Panc1 (cell line): ENCODE measurements at places on chromosomes 6 and 20.

- no peak for DNase-seq
Observed at GRCh38 chr6:111838749-111839484, 34.3 kb downstream of the FYN start.

DNA sequence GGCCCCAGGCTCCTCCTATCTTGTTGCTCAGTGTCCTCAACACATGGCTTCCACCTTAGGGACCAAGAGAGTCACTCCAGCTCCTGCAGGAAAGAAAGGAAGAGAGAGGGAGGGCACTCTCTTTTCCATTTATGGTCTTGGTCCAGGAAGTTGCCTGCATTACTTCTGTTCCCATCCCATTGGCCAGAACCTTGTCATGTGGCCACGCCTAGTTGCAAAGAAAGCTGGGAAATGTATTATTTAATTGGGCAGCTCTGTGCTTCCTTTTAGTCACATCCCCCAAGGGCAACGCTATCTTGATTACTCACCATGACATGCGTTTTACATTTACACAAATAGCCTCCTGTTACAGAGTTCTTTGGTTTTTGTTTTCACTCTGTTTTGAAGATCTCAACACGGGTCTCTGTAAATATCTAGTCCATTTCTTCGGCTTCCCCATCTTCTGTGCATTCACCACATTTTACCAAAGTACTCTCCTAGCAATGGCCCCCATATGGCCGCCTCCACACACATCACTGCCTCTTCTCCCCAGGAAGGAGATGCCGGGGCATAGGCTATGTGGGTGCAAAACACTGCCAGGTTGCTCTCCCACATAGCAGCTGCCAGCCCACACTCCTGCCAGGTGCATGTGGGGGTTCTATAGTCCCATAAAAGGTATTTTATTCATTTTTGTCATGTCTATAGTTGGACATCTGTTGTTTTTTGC, 35.7 kb upstream of the ZMYND8 start:
- DNase-seq = no peak

DNA sequence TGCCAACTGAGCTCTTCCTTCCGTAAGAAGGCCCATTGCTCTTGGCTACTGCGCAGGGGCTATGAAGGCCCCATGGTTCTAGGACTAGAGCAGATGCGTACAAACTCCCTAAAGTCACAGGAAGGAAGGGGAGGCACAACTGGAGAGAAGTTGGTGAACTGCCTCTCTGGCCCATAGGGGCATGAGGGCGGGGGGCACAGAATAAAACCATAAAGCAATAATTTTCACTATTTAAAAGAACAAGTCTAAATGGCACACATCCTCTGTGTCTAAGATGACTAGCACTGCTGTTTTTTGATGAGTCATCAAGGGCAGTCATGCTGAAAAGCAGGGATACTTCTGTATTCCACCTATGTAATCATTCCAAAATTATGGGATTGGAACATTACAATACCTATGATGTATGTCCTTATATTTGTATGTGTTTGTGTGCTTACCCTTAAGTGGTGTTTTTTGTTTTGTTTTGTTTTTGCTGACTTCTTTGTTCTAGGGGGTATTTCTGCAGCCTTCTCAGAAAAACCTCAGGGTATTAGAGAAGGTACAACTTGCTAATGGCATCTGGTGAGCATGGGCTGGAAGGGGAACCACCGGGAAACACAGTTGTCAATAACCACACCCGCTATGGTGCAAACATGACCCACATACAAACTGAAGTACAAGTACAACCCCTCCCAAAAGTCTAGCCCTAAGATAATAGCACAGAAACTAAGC, 36.9 kb downstream of the B4GALT5 start:
- no peak for DNase-seq

GRCh38 chr6:46390153-46390876, 100.9 kb downstream of the RCAN2 start:
- no peak for DNase-seq

DNA sequence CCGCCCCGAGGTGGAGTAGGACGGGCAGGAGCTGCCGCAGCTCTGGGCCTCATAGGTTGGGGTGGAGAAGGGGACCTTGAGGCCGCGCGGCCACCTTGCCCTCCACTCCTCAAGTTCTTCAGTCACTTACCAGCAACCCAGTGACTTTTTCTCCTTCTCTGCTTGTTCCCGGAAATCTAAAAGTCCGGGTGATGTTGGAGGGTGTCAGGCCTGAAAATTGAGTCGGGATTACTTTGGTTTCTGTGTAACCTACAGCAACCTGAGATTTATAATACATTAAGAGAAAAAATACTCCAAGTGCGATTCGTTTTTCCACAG, 338 bp downstream of the RWDD1 start:
- no peak for DNase-seq

DNA sequence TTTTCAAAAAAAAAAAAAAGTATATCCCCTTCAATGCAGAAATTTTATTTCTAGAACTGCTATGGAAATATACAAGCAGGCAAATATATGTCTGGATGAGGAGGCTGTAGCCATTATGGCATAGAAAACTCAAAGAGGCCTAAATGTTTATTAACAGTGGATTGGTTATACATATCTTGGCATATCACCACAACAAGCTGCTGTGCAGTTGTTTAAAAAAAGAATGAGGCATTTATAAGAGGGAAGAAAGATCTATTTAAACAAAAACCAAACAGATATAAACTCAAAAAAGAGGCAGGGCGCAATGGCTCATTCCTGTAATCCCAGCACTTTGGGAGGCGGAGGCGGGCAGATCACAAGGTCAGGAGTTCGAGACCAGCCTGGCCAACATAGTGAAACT, 26.2 kb downstream of the CASS4 start:
- DNase-seq = no peak

- no peak for DNase-seq
Observed at GRCh38 chr20:62768551-62769287, 27.6 kb upstream of the MRGBP start.

- no peak for DNase-seq
Observed at GRCh38 chr6:315226-315625, 22.9 kb downstream of the DUSP22 start.

GRCh38 chr6:113651120-113651519, 206.0 kb upstream of the MARCKS start:
- no peak for DNase-seq

GRCh38 chr20:20255099-20255498, 112.8 kb upstream of the INSM1 start:
- no peak for DNase-seq

DNA sequence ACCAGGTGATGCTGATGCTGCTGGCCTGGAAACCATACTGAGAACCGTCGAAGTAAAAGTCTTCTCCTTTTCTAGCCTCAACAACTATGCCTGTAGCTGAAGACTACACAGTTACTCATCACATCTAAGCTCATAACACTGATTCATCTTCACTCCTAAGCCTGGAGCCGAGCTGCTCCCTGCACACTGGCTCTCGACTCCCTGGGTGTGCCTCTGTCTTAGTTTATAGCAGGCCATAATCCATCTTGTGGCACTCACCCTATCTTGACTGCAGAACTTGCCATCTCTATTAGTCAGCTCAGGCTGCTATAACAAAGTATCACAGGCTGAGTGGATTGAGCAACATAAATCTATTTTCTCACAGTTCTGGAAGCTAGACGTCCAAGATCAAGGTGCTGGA, 191.0 kb downstream of the UNC5CL start:
- DNase-seq = no peak

DNA sequence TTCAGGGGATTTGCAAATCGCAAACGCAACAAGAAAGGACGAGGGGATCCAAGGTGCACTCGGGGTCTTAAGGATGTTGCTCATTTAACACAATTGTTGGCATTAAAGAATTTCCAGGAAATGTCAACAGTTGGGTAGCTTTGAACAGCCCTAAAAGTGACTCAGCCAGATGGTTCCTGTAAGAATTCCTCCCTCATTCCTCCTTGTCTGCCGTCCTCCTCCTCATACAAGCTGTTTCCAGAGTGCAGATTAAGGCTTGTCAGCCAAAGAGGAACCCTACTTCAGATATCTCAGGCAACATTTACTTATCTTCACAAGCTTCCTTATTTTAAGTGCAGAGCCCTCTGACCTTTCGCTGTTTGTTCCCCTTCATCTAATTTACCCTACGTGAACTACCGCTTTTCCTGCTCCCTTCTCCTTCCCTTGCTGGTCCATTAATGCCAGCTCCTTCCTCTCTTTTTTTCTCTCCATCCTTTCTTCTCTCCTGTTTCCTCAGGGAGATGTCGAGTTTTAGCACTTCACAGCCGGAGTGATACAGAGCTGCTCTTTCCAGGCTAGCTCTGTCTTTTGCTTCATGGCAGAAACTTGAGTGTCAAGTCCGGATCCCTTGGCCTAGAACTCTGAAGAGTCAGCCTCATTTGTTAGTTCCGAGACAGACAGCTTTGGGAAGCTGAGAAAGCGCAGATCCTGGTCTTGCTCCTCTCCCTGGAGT, 26.1 kb upstream of the TBC1D7 start:
- no peak for DNase-seq

DNA sequence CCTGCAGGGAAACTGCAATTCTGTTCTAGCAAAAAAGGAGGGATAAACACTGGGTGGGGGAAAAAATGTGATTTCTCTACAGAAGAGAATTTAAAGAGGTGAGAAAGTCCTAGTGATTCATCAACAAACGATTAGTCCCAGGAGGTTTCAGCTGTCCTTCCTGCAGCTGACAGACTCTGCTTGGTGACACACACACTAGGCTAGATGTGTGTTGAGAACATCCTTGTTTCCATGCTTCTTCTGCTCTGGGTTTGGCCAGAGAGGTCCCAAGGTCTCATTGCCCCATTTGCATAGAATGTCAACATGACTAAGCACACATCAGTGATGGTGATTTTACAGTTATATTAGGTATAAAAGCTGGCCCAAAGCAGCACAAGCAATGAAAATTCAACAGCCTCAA, 258.3 kb downstream of the NFATC2 start:
- DNase-seq = no peak

DNA sequence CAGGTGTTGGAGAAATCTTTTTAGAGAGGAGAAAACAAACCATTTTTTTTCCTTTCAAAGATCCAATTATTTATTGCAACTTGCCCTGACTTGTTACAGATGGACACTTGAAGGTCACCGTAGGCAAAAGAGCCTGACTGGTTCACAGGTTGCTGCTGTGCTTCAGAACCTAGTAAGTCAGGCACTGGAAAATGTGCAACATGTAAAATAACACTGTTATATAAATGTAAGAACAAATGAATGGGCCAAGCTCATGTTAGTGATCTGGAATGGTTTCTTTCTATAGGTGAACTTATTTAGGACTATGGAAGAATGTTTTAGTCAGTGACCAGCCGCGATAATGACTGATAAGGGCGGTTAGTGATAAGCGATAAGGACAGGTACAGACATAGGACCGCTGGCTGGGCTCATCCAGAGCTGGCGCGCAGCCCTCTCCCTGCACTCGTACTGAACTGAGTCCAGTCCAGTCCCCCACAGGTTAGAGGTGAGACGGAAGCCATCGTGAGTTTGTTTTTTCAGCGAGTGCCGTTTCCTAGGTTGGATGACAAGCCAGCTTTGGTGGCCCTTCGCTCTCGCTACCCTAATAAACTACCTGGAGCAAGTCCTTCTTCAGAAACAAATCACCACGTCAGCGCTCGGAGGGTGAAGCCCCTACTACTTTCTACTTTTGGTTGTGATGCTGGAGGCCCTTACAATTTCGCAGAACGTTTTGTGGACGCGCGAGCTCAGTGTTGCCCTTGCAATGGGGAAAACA, 94.4 kb upstream of the PRDM1 start:
- DNase-seq = no peak

DNA sequence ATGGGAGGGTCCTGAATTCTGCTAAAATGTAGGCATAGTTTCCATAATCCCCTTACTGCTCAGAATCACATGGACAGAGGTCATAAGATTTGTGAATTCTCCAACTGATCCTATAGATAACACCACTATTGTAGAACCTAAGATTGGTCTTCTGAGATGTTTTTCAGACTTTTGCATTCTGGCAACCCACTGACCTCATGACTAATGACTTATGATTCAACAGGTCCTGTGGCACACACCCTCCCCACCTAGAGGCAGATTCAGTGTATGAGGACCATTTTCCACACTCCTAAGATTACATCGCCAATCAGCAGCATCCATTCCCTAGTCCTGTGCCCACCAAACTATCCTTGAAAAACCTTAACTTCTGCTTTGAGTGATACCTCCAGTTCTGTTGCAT, 207.2 kb downstream of the BTBD9 start:
- no peak for DNase-seq

DNA sequence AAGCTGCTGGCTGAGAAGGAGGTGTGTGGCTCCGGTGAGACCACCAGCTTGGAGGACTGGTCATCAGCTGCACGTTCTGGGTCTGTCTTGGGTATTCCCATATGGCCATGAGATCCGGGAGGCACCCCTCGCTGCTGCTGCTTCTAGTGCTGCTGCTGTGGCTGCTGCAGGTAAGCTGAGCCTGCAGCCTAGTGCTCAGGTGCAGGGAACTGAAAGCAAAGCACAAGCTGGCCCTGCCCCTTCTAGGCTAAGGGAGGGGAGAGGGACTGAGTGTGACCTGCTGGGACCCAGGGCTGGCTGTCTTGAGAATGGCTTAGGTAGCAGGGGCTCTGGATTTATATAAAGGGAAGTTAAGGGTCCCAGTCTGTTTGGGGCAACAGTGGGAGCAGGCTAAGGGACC, 403 bp downstream of the CDH26 start:
- no peak for DNase-seq

DNA sequence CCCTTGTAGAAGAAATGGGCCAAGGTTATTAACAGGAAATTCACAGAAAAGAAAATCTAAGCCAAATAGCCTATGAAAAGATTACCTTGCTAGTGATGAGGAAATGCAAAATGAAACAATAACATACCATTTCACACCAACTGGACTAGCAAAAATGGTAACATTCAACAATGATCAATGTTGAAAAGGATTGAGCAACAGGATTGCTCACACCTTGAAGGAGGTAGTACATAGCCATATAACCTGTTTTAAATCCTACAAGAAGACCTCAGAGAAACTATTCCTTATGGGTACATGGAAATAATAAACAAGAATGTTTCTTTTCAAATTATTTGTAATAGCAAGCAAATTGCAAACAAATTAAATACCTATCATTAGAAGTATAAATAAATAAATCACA, 107.4 kb downstream of the BFSP1 start:
- DNase-seq = no peak

DNA sequence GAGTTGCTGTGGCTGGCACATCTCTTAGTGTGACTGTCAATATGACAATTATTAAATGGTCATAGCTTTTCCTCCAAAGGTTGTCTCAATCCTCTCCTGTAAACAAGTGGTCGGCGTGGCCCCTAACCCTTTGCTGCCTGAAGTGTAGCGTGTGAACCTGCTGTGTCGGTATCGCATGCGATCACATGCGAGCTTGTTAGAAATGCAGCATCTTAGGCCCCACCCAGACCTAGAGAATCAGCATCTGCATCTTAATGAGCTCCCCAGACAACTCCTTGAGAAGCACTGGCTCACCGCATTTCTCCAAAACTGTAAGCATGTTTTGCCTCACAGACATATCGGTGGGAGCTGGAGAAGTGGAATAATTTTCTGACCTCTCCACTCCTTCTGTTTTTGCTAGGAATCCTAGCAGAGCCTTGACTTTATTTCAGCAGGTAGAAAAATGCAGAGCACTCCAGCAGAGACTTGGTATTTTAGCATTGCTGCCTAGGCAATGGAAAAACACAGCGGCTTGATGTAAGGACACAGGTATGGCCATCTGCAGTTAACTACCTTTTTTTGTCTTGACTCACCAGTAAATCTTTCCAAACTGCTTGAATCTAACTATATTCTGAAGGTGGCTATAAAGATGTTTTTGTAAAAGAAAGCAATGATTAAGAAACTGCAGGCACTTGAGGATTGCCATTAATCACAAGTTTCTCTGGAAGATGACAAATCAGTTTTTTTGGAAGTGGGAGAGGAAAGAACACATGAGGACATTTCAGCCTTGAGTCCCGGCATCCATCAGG, 67.6 kb downstream of the PSMG4 start:
- DNase-seq = no peak

GRCh38 chr20:50447817-50448216, 62.4 kb upstream of the PTPN1 start:
- DNase-seq = no peak

- no peak for DNase-seq
Observed at GRCh38 chr6:148295261-148295887, 47.3 kb upstream of the SASH1 start.
